Brain (organoid and tissue), 16 donors: ENCODE measurements at places on chromosomes 5 and 9.

GRCh38 chr5:120886351-120886860, 422.3 kb downstream of the PRR16 start:
- DNase-seq, result no peak

- DNase-seq, result no peak
These were observed 41.3 kb downstream of the EHMT1 start for GRCh38 chr9:137660144-137660543.

- DNase-seq, result no peak
These were observed 29.9 kb upstream of the TNFSF8 start for GRCh38 chr9:114960276-114960675.

DNA sequence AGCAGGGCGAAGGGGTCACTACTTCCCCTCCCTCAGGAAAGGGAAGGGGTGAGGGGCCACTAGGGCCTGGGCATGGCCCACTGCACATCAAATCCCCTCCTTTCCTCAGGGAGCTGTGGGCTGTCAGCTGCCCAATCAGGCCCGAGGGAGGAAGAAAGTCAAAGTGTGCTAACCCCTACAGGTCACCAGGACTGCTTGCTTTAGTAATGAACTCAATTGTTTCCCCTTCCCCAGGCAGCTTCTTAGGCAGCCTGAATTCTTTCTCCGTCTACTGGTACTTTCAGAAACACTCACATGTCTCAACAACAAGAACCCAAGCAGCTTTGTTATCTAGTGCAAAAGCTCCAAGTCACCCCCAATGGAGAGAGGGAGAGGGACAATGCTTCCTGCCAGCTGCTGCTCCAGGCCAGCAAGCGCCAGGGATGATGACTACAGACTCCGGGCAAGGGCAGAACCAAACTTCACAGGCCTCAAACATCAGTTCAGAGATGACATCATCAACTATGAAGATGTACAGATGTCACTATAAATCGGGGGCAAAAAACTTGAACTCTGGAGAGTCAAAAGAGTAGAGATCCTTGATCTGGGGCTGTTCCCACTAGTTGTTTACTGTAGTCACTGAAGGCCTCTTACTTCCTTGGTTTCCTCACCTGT, 100.7 kb downstream of the SLIT3 start:
- DNase-seq, result no peak

GRCh38 chr9:5552301-5552700, 42.0 kb downstream of the PDCD1LG2 start:
- DNase-seq, result no peak

GRCh38 chr9:126959336-126959735, 44.8 kb downstream of the RALGPS1 start:
- no peak for DNase-seq
